ENCODE measurements at places on chromosomes 7 and 10.

DNA sequence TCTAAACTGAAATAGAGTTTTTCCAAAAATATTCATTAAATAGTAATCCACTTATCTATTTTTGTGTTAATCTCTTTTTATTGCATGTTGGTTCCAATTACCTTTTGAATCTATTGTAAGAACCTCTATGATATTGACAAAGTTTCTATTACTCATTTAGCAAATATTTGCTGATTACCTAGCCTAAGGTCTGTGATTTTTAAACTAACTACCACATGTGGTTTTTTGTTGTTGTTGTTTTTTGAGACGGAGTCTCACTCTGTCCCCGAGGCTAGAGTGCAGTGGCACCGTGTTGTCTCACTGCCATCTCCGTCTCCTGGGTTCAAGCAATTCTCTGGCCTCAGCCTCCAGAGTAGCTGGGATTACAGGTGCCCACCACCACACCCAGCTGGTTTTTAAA lies 2.0 kb upstream of the ASB13 start:
- DNase-seq, result no peak

DNA sequence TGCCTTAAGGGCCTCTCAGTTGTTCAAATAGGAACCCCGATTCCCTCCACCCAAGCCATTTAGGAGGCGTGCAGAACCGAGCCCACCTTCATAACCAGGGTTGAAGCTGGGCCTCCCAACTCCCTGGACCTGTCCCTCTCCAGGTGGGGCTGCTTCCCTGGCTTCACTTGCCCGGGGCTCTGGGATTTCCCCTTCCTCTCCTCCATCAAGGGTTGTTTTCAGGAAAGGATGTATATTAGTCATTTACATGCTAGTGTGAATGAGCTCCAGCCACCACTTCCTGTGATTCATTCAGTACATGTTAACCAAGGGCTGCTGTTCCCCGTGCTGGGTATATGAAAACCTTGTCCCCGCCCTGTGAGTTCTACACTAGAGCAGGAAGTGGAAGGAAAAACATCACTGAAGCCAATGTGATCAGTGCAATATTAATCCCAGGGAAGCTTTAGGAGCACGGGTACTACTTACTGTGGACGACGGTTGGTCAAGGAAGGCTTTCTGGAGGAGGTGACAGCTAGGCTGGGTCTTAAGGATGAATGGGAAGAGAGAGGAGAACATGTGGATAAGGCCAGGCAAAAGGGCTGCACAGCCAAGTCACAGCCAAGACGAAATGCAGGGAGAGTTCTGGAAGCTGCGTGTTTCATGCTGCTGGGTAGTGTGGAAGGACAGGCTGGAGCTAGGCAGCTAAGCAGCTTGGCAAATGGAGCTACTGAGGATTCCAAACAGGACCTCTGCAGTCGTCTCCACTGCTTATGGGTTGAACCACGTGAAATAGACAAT lies 150.1 kb upstream of the SHH start:
- DNase-seq, result no peak

DNA sequence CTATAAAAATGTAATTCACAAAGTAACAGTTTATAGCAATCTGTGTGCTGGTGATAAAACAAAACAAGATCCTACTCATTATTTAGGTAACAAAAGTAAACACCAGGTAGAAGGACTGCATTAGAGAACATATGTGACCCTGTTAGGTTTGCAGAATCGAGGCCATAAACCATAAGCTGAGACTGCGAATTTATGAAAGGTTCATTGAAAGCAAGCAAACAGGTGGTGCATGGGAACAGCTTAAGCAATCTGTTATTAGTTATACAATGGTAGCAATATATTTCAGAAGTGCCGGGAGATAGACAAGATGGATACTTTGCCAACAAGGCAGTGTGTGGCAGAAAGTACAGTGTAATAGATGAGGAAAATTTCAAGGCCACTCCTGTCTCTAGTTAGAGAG lies 23.5 kb upstream of the FAM133B start:
- DNase-seq, result no peak

DNA sequence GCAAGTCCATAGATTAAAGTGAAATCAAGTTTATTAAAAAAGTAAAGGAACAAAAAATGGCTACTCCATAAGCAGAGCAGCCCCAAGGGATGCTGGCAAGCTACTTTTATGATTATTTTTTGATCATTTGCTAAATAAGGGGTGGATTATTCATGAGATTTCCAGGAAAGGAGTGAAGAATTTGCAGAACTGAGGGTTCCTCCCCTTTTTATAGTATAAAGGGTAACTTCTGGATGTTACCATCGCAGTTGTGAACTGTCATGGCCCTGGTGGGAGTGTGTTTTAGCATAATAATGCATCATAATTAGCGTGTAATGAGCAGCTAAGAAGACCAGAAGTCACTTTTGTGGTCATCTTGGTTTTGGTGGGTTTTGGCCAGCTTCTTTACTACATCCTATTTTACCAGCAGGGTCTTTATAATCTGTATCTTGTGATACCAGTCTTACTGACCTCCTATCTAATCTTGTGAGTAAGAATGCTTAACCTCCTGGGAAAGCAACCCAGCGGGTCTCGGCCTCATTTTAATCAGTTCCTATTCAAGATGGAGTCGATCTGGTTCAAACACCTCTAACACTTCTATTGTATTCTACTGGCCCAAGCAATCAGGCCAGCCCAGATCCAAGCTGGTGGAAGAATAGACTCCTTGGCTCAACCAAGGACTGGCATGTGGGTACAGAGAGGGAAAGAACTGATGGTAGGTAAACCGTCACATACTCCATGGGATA lies 87.9 kb upstream of the NPSR1 start:
- DNase-seq, result no peak

GRCh38 chr10:32959006-32959920 lies 1.2 kb upstream of the ITGB1 start:
- DNase-seq, result no peak

DNA sequence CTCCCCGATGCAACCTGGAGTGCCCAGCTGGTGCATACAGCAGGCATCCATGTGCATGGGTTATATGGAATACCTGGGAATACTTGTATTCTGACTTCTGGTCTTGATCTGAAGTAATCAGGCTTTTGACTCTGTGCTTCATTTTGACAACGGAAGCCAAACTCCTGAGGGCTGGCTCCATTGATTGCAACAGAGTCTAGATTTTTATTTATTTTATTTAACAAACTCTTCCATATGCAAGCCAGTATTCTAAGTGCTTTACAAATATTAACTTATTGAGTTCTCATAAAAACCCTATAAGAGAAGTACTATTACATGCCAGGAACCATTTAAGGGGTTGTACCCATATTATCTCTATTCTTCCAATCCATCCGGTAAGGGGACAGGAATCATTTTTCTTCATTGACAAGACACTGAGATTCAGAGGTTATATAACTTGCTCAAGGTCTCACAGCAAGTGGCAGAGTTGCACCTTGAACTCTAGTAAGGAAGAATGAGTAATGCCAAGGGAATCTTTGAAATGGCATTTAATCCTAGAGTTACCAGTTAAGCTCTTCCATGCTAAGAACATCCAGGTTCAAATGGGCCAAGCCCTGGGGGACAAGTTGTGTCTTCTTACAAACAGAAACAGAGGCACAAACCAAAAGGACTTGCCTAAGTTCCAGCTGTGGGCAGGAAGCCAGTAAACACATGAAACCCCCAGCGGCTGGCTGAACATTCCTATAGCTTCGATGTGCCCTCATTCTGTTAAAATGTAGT lies 241.0 kb downstream of the WDR11 start:
- DNase-seq, result no peak
